CD4-positive, alpha-beta T cell (primary cell): ENCODE measurements at places on chromosomes 3 and 15.

DNA sequence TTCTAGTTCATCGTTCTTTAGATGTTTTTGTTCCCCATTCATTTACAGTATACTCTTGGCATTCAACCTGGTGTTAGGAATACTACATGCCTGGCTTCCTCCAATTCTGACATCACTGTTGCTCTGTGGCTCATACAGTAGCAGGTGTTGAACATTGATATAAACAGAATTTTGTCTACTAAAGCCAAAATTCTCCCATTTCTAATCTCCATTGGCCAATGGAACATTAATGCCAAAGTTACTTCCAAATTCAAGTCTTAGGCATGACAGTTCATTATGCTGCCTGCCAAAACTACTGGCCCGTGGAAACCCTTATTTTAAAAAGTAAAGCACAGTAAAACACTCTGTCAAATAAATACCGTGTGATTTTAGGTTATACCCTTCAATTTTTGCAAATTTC is 368.0 kb downstream of the NAALADL2 start:
- no peak for DNase-seq

GRCh38 chr15:88636654-88637053 is 2.2 kb upstream of the ISG20 start:
- no peak for DNase-seq

- DNase-seq: no peak
Observed at GRCh38 chr3:153099131-153099530, 62.9 kb upstream of the RAP2B start.

DNA sequence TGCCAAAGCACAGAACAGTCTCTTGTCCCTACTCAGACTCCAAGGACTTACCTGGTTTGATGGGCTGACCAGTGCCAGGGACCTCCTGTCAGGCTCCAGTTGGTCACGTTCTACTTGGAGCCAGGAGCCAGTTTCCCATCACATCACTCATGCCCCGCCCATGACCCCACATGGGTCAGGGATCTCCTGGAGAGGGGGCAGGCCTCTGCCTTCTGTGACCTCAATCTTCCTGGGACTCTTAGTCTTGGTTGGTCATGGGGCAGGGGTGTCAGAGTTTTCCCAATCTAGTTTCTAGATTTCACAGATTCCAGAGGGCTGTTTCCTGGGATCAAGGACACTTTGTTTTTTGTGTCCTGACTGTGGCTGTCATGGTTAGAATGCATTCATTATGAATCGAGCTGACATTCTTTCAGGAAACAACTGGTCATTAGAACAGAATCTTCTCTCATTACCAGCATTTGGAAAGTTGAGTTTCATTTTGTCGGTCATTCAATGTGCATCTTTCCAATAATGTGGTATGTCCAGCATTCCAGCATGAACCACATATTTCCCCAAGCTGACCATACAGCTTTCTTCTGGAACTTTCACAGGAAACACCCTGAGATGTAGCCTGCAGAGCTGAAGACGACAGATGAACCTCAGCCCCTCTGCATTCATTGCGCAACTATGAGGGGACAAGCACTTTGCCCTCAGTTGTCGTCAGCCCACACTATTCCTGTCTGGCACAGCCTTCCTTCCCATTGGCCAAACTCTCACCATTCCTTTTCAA is 19.8 kb downstream of the CYP19A1 start:
- DNase-seq: no peak

DNA sequence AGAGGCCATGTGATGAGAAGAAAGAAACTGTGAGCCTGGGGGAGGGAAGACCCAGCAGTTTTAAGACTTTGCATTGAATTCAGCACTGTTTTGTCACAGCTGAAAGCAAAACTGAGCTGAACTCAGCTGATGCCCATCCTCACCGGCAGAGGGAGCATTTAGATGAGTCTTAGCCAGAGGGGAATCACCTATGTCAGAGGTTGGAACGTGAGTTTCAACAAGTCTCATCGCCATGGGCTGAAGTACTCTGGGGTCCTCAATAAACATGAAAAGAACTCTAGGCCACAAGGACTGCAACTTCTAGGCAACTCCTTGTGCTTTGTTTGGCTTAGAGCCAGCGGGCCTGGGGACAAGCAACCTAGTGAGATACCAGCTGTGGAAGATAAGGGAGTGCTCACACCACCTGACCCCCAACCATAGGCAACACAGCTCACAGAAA is 324.5 kb downstream of the TBL1XR1 start:
- peak; percentile 37 for DNase-seq

- no peak for DNase-seq
Observed at GRCh38 chr3:81214631-81215030, 546.8 kb downstream of the GBE1 start.

DNA sequence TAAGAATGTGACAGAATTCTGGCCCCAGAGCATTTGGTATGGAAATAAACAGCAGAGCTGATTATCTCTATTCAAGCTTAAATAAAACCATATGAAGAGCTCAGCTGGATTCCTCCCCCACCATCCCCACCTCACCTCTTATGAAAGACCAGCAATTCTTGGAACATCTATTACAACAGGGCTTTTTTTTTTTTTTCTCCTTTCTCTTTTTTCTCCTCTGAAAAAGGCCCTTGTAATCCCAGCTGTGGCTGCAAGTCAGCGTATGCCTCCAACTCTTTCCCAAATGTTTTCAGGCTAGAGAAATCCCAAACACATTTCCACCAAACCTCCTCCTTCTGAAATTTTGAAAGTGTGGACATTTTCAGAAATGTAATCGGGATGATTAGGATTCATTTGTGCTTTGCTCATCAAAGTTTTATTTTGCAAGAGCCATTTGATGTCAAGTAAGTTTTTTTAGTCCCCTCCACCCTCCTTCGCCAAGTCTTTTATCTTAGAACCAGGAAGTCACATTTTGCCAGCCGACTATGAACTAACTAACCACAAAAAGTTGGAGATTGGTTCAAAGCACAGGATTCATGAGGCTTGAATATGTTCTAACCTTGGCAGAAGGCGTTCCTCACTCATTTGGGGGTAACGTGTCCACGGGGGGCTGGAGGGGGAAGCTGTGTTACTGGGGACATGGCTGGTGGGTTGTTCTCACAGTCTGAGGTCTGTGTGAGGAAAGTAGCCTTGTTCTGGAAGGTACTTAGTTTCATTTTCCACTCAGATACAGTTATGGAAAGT is 142.0 kb upstream of the PDZRN3 start:
- no peak for DNase-seq
